ENCODE measurements at places on chromosomes 13 and 19.
A peak's percentile ranks its signal among the peaks of the same experiment; 100 is the strongest.

DNA sequence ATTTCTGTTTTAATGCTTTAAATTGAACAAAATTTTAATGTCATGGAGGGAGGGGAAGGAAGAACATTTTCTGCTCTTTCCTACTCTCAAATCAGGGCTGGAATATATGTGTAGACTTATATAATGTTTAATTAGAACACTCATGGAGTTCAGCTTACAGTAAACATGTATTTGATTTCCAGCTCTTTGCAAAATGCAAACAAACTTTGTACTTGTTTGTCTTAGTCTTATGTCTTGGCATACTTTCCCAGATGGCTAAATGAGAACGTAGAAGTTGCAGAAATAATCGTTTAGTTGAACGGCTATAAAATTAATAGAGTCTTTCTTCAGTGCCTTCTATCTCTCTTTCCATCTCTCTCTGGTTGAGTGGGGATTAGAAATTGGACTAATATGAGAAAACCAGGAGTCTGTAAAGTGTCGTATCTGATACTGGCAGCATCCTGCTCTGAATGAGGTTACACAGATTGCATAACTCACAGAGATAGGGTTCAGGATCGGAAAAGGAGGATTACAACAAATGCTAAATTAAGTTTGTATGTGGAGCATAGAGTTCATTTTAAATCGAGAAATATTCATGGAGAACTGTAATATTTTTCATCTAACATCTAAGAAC is 82.3 kb downstream of the FGF9 start:
- no peak for DNase-seq

DNA sequence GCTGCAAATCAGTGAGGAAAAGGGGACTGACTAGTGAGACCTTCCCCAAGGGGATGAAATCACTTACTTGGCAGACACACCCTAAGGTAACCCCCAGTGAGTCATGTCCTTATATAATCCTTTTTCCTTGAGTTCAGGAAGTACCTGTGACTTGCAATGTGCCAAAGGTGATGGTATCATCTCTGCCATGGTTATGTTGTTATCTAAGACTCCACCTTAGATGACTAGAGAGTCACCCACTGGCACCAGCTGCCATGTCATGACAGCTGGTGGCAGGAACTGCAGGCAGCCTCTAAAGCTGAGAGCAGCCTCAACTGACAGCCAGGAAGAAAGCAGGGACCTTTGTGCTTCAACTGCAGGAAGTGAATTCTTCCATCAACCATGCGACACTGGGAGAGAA is 12.5 kb downstream of the PBX4 start:
- no peak for DNase-seq

- no peak for DNase-seq
These were observed 51.5 kb downstream of the GAS6 start for GRCh38 chr13:113812178-113813040.

DNA sequence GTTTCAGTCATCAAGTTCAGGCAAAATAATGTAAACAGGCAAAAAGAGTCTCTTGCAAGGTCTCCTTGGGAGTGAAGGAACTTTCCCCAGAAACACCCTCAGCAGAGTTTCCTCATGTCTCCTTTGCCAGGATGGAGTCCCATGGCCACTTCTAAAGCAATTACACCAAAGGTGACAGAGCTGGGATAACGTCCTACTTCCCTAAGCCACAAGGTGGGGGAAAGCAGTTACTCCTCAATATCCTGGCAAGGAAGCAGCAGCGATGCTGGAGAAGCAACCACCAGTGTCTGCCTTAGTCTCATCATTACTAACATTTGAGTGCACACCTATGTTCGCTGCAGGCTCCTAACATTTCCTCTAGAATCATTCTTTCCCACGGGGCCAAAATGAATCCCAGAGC is 88.6 kb downstream of the UBL3 start:
- DNase-seq, result no peak

- DNase-seq, result no peak
These were observed 220.3 kb downstream of the KLF12 start for GRCh38 chr13:73913751-73914518.

- DNase-seq, result peak; percentile 57
These were observed 7.6 kb downstream of the F2RL3 start for GRCh38 chr19:16896146-16897028.

DNA sequence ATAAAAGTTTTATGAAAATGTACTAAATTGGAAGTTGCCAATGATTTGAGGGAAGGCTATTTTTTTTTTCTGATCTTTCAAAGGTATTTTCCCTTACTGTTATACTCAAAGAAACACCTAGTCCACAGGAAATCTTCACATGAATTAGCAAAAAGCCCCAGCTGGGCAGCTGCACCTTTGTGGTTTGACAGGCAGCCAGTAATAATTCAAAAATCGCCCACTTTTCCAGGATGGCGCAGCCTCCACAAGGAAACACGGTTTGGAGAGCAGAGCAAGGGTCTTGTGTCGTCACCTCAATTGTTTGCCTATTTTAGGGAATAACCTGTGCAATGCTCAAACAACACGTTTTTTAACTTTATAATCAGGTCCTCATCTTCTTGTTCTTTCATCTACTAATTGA is 324.9 kb upstream of the GPC6 start:
- DNase-seq, result no peak

DNA sequence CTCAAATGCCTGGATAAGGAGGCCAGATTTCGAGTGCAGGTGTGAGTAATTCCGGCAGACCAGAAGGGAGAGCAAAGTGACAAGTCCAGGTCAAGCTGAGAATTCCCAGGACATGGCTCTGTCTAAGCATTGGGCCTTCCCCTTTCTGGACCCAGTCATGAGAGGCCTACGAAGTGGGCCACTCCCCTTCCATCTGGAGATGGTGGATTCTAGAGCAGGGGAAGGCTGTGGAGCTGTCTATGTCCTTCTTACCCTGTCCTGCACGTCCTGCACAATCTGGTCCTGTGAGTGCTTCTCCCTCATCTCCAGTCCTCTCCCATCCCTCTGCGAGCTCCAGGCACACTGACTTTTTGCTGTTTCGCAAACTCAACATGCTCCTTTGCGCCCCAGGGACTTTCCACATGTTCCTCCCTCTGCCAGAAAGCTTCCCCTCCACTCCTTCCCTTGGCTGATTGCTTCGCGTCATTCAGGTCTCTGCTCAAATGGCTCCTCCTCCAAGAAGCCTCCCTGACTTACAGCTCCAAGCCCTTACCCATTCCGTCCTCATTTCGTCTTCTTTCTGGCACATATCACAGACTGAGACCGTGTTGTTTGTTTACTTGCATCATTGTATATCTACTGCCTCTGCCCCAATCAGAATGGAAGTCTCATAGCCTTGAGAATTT is 193.2 kb downstream of the URI1 start:
- no peak for DNase-seq

GRCh38 chr13:42549552-42549936 is 24.4 kb upstream of the TNFSF11 start:
- no peak for DNase-seq

DNA sequence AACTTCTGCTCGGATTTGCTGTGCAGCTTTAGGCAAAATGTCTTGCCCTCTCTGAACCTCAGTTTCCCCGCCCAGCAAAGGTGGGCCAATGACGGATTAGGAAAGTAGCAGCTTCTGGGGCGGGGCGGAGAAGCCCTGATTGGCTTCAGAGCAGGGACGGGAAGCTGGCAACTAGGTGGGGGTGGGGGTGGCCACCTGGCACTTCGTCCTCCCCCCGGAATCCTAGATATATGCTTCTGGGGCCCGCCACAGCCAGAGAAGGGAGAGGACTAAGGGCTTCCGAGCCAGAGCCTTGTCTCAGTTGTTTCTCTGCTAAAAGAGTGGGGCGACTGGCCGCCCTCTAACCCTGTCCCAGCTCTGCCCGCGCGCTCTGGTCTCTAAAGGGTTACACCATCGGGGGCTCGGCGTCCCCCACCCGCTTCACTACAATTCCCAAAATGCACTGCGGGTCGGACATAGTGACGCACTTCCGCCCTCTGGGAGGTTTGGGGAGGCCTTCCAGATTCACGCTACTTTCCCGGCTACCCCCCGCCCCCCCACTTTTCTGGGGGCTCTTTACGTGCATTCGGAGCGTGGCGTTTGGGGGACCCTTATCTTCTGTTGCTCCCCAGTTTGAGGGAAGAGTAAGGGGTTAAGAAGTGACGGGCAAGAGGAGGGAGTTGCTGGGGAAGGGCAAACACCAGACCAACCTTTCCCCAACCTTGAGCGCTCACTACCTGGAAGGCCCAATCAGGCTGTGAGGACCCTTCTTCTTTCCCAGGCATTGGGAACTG is 672 bp upstream of the IRF2BP1 start:
- DNase-seq, result peak; percentile 88

DNA sequence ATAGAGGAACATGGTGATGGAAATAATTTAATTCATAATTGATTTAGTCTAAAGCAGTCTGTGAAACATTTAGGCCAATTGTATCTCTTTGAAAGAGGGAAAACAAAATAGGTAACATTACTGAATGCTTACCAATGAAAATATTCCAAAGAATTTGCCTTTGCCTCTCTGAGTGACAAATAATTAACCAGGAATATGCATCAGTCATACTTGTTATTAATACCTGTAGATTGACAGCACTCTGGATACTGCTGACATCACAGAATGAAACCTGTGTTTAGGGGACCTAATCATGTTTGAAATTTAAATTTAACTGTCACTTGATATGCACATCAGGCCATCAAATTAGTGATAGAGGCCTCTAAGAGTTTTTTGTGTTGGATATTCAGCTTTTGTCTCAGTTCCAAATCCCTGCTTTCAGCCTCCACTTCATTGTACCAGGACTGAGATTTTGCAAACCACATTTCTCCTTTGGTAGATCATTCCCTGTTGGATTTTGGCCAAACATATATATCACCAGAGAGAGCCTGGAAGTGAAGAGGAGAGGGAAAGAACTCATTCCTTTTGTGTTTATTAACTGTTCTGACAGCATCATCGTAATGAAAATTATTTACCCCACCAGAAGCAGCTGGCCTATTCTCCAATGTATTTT is 64.8 kb upstream of the KLHL1 start:
- no peak for DNase-seq

- DNase-seq, result no peak
These were observed 50.5 kb downstream of the RFC3 start for GRCh38 chr13:33868343-33868994.
